ENCODE measurements at places on chromosomes 3 and 15.

DNA sequence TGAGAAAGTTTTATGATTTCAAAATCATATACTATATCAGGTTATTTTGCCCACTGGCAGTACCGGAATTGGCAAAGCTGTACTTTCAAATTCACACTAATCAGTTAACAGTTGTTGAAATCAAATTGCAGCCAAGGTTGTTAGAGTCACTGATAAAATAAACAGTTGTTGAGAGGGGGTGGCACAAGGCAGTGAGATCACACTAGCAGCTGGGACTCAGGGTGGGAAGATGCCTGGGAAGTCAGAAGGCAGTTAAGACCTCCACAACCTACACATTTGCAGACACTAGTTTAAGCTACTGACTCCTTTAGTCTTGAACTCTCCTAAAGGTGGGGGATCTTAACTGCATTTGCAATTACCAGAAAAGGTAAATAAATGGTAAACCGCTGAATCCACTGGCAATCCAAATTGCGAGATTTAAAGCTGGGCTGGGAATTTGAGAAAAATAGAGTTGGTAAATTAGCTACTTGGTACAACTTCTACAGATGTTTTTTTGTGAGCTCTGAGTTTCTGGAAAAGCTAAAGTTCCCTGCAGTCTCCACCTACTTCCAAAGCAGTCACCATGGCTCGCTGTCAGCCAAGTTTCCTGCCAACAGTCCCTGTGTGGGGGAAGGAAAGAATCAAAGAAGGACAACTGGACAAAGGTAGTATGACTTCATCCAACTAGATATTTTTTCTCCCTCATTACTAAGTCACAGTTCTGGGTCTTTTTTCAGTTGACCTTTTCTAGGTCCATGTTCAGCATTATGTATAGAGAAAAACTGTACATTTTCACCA lies 105.7 kb downstream of the ZNF385D start:
- DNase-seq, result no peak

DNA sequence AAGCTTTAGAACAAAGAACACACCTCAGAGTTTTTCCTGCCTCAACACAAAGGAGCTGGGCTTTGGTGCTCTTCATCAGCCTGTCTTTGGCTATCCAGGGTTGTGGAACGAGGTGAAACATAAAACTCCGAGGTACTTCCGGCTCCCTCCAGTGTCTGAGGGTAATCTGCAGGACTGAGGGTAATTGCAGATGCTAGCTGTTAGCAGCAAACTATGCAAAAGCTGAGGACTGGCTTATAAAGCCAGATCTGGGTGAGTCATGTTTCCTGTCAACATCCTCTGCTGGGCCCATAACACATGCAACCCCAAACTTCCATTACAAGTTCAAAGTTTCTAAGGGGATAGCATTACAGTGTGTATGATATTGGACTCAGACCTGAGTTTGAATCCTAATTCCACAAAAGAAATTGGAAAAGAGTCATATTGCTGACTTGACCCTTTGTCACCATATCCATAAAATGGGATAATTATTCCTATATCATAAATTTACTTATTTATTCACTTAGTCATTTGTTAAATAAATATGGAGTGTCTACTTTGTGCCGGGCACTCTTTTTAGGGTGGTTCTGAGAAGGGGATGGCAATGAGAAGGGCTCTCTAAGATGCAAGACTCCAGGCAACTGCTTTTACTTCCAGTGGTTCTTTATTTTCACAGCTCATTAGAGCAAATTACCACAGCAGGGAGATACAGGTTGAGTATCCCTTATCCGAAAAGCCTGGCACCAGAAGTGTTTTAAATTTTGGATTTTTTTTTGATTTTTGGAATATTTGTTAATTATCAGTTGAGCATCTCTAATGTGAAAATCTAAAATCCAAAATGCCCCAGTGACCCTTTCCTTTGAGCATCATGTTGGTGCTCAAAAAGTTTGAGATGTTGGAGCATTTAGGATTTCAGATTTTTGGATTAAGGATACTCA lies 9.5 kb upstream of the TRIM69 start:
- DNase-seq, result peak; percentile 91

DNA sequence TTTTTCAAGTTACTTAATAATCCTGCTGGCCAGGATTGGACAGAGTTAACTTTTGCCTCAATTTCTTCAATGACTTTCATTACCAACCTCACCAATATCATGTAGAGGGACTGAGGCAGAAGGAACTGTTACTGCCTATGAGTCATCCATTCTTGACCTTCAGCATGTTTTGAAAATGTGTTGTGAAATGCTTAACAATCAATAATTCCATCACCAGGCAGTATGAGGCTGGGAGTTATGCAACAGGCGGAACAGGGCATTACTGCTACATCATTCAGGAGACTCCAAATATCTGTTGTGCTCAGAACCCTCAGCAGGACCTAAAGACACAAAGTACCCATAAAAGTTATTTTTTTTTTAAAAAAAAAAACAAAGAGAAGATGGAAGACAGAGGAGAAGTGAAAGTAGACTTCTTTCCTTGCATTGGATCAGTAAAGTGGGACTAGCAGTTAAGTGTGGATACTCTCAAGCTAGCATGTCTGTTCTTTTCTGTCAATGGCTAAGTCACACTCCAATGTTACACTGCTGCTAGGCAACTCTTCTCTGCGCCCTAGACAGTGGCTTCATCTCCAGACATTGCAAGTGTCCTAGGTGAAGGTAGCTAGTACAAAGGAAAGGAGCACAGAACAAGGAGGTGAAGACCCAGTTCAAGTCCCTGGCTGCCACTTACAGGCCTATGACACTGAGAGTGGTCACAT lies 184.9 kb upstream of the LPP start:
- DNase-seq, result no peak

GRCh38 chr3:127084401-127084990 lies 101.6 kb downstream of the PLXNA1 start:
- no peak for DNase-seq

GRCh38 chr3:140170612-140171011 lies 235.6 kb downstream of the CLSTN2 start:
- DNase-seq, result no peak

DNA sequence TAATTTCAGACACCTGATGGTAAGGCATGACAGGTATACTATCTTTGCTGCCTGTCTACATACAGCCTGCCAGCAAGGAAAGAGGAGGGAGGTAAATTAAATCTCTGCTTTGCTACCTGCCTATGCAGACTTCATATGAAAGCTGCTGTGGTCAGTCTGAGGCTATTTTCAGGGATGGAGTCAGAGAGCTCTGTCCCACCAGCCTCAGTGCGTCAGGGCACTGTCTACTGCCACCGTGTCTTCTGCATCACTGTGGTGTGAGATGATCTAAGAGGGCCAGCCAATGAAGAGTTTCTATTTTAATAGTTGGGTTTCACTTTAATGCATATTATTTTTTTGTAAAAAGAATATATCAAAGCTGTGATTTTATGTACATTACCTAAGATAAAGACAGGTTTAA lies 125.6 kb downstream of the CADPS start:
- DNase-seq, result no peak

GRCh38 chr15:42332331-42332730 lies 27.0 kb upstream of the CAPN3 start:
- no peak for DNase-seq

DNA sequence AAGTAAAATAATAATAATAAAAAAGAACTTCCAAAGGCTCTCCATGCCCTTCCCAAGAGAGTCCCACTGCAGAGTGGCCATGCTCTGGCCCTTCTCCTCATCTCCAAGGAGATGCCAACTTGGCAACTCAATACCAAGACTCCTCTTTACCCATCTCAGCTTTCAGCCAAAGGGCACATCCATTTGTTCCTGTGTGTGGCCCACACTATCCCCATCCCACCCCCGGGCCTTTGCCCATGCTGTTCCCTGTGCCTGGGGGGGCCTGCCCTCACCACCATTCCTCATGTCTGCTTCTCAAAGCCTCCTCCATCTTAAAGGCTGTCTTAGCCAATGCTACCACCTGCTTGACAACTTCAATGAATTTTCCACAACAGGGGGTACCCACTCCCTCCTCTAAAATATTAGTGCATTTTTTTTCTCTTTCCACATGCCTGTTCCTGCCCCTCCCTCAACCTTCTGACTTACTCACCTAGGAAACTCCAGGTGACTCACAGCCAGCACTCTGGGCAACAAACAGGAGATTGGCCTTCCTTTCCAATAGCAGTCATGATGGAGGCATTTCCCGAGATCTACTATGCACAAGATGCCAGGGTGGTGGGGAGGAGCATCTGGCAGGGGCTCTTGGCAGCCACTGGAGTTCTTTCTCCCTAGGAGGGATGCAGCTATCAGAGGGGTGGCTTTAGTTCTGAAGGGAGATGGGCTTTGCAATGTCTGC lies 109.4 kb upstream of the SMAD3 start:
- no peak for DNase-seq

- no peak for DNase-seq
These were observed 60.0 kb downstream of the MLH1 start for GRCh38 chr3:37053337-37053736.

- no peak for DNase-seq
These were observed at the start of gene SPRED1 for GRCh38 chr15:38252481-38253350. Gene SPRED1 (plus strand): TSS chr15:38252836. CDS start chr15:38253186, 350 bp downstream.

DNA sequence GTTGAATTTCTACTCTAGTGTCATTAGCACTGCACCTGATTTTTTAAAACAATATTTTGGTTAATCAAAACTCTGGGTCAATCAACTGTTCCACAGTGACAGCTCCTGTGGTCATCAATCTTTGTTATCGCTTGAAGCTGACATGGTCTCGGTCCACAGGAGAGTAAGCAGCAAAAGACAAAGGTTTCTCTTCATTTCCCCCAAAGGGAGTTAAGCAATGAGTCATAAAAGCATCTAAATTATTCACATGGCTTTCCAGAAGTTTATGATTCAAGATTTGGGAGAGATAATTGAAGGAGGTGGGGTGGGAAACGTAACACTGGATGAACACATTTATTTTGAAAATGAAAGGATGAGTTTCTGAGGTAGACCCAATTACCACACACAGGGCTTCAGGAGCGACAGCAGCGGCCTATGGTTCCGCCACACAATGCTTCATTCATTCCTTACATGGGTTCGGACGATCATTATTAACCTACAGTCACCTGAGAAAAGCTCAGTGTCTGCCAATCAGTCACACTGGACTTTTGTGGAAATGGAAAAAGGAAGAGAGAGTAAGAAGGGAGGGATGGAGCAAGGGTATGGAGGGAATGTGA lies 505.1 kb downstream of the FHIT start:
- DNase-seq, result no peak

GRCh38 chr3:157752956-157753786 lies 250.0 kb upstream of the VEPH1 start:
- DNase-seq, result no peak

GRCh38 chr15:42154212-42154941 lies 2.1 kb downstream of the PLA2G4F start:
- DNase-seq, result no peak

GRCh38 chr3:24986612-24987011 lies 441.5 kb upstream of the RARB start:
- no peak for DNase-seq

DNA sequence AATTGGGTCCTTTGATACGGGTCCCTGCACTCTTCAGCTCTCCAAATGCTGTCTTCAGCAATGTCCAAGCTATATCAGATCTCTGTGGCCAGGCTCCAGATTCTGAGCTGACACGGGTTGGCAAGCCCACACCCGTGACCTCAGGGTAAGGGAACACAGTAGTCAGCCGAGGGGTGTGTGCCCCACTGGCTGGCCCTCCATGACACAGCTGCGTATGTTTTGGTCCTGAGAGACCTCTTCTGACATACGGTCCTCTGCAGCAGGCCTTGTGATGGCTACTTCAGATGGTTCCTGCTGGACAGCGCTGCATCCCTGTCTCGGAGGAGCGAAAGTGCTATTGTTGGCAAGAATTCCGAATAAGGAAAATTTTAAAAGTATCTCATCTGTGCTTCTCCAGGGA lies 85.2 kb upstream of the ADAMTS17 start:
- DNase-seq, result no peak

- no peak for DNase-seq
These were observed 36.3 kb upstream of the MB21D2 start for GRCh38 chr3:192953926-192954325.

GRCh38 chr3:65170390-65171042 lies 482.7 kb upstream of the ADAMTS9 start:
- DNase-seq, result no peak

DNA sequence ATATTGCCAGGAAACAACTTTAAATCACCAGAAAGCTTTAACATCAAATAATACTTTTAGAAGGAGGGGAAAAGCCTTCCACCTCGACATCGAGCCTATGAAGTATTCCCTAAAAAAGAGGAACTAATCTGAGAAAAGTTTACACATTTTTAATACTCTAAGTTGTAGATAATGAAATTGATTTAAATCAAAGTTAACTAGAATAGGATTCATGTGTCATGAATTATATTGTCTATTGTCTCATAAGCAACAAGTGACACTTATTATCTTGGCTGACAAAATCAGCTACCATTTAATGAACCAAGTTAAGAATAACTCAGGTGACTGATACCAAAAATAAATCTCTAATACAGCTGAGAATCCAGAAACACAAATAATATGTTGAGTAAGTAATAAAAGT lies 56.6 kb downstream of the TSC22D2 start:
- no peak for DNase-seq

DNA sequence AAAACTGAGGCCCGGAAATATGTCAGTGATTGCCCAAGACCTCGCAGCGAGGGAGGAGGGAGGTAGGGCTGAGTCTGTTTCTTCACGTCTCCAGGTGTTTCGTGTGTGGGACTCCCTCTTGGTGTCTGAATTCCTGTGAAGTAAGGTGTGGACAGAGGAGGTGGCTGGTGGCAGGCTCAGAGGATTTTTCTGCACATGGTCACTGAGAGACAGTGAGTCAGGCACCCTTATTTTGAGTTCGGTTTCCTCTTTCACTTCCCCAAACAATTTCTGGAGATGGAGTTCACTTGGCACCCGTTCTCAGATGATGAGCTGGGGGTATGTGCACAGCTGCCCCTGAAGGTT lies 46.3 kb upstream of the VPS8 start:
- peak; percentile 4 for DNase-seq

DNA sequence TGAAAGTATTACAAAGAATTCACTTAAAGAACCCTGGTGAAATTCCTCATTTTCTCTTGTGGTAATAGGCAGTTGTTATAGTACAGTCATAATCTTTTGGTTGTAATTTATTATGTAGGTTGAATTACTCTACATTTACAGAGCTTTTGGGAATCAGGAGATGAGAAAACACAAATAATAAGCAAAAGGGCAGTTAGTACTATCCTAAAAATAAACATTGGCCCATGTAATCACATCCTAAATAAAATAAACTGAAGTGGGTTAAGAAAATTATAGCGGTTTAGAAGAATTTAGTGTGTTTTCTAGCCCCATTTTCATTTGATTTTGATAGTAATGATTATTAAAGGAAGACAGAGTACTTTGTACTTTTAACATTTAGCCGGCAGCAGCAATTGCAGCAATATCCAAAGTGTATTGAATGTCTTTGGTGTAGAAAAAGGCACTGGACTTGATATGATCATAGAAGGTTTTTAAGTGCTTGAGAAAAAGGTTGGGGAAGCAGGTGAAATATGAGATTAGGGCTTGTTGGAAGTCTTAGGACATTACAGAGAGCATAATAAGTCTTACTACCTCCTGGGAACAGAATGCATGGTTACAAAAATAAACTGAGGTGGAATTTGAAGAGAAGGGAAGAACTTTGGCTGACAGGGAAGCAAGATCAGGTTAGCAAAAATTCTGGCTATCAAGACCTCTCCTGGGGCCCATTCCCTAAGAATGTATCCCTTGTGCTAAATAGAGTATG lies 79.9 kb downstream of the MBNL1 start:
- no peak for DNase-seq

GRCh38 chr3:104561324-104561723 lies 805.4 kb upstream of the ALCAM start:
- DNase-seq, result no peak
